Stomach (tissue), 19 donors: ENCODE measurements at places on chromosomes 11 and 22. TPM values are rescaled to one million over a fixed set of nuclear protein-coding genes. Genes with fewer than 3 reads are reported as not detected.

GRCh38 chr11:68584097-68584496, 100.2 kb upstream of the GAL start:
- DNase-seq: peak; percentile 40

- peak; percentile 59 for DNase-seq
These were observed 128.1 kb upstream of the E2F8 start for GRCh38 chr11:19368726-19369375.

DNA sequence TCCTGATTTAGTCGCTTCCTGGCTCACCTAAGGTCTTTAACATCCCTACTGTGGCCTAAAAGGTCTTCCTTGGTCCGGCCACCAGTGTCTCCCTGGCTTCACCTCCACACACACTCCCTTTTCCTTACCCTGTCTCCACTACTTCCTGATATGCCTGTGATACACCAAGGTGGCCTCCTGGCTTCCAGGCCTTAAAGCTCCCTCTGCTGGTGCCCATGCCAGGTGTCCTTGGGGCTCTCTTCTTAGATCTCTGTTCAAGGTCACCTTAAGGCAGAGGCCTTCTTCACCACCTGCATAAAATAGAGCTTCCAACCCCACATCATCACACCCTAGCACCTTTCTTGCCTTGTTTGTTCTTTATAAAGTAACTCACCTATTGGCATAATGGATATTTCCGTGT, 787.7 kb downstream of the NTM start:
- peak; percentile 27 for DNase-seq

DNA sequence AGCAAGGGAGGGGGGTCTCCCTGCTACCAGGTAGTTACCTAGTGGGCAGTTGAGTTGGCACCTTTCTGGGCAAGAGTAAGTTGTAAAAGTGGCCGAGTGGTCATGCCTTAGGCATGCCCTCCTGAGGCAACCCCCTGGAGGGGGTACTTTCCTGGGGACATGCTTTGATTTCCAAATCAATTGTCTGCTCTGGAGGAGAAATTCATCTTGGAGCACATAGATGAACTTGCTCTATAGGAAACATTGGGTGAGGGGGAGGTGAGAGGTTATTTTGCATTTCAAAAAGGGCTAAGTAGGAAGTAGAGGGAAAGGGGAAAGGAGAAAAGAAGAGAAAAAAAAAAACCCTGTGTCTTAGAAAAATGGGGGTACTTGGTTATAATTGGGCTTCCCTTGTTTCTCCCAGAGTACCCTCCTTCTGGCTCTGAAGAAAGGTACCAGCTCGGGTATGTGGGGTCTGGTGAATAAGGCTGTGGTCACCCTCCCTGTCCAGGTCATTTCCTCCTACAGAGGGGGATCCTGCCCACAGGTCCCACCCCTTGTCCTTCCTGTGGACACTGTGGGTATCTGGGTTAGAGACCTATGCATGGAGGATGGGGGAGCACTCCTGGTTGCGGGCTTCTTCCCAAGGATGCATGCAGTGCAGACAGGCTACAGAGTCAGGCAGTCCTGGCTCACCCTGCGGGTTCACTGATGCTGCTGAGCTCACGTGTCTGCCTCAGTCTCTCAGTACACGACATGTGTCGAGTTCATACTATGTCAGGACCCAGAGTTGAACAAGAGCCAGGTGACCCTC, 193.5 kb downstream of the MYO18B start:
- no peak for DNase-seq

- no peak for DNase-seq
These were observed 108.3 kb downstream of the ENTHD1 start for GRCh38 chr22:39785232-39785631.

Gene TSG101
- total RNA-seq: 30.3 TPM

Gene SLC37A4
- total RNA-seq: 16.3 TPM

Gene PRR33
- total RNA-seq: not detected
